ENCODE measurements at places on chromosomes 3 and 15. TPM values are rescaled to one million over a fixed set of nuclear protein-coding genes. Genes with fewer than 3 reads are reported as not detected.

GREM1 gene
- total RNA-seq: 3.7 TPM

SNX22 gene
- total RNA-seq: under 0.01 TPM

CFAP100 gene
- total RNA-seq: not detected

PLSCR5 gene
- not detected for total RNA-seq

MORC1 gene
- not detected for total RNA-seq

IGF2BP2 gene
- total RNA-seq: 37.1 TPM

CIDEC gene
- not detected for total RNA-seq

ERC2 gene
- 0.13 TPM for total RNA-seq

DNAH12 gene
- 0.13 TPM for total RNA-seq

GOLGA8G gene
- total RNA-seq: not detected

GOLGA6B gene
- total RNA-seq: not detected

CCR9 gene
- not detected for total RNA-seq

PLCB2 gene
- total RNA-seq: not detected

TOPBP1 gene
- 14.2 TPM for total RNA-seq

POLG gene
- 85.6 TPM for total RNA-seq

CCR2 gene
- total RNA-seq: 0.13 TPM

CAPN7 gene
- total RNA-seq: 34.2 TPM

TIMMDC1 gene
- 52.7 TPM for total RNA-seq

ZNF501 gene
- 6.8 TPM for total RNA-seq

GABRB3 gene
- total RNA-seq: 1.4 TPM

TMEM108 gene
- total RNA-seq: not detected

INKA1 gene
- total RNA-seq: 19.5 TPM

IREB2 gene
- 16.4 TPM for total RNA-seq

ATP13A4 gene
- total RNA-seq: 4.2 TPM

FRMD4B gene
- 31.3 TPM for total RNA-seq

TMEM212 gene
- not detected for total RNA-seq

WDR6 gene
- 31.5 TPM for total RNA-seq

XCR1 gene
- total RNA-seq: under 0.01 TPM

CYP1A2 gene
- not detected for total RNA-seq

ZIC1 gene
- not detected for total RNA-seq

TLR9 gene
- not detected for total RNA-seq

HRG gene
- total RNA-seq: not detected

All from bronchial epithelial cell (primary cell).